Camera-type eye (tissue), 1 donor: ENCODE measurements at places on chromosomes 12 and 14. TPM values are rescaled to one million over a fixed set of nuclear protein-coding genes. Genes with fewer than 3 reads are reported as not detected.

Gene KRT82
- not detected for total RNA-seq

Gene MYF6
- total RNA-seq, result 19.2 TPM

Gene LHX5
- not detected for total RNA-seq

Gene FITM1
- 11.4 TPM for total RNA-seq

Gene WNT1
- not detected for total RNA-seq

Gene KITLG
- total RNA-seq, result 38.0 TPM

Gene SDR9C7
- total RNA-seq, result 0.38 TPM

Gene PPP1R3E
- 14.0 TPM for total RNA-seq

Gene AMDHD1
- total RNA-seq, result 5.8 TPM

Gene KRT72
- not detected for total RNA-seq

Gene SMIM41
- not detected for total RNA-seq

Gene PPFIBP1
- total RNA-seq, result 82.1 TPM

Gene DNAI7
- 7.8 TPM for total RNA-seq

Gene CPNE6
- 5.9 TPM for total RNA-seq

Gene ARHGDIB
- 23.1 TPM for total RNA-seq

Gene PTHLH
- total RNA-seq, result 6.7 TPM

Gene LPAR5
- 0.88 TPM for total RNA-seq

Gene CACNA2D4
- 49.8 TPM for total RNA-seq

Gene NELL2
- total RNA-seq, result 195 TPM

Gene ASCL1
- total RNA-seq, result 42.0 TPM

Gene TC2N
- 12.0 TPM for total RNA-seq

Gene STAC3
- 55.6 TPM for total RNA-seq

Gene SPTB
- total RNA-seq, result 25.2 TPM

Gene ZNF605
- 25.1 TPM for total RNA-seq

Gene SLCO1B1
- total RNA-seq, result not detected

Gene CISTR
- not detected for total RNA-seq

Gene KRT83
- not detected for total RNA-seq

Gene MYO1H
- total RNA-seq, result 0.82 TPM
